ENCODE measurements at places on chromosomes 16 and 17.
A peak's percentile ranks its signal among the peaks of the same experiment; 100 is the strongest.

DNA sequence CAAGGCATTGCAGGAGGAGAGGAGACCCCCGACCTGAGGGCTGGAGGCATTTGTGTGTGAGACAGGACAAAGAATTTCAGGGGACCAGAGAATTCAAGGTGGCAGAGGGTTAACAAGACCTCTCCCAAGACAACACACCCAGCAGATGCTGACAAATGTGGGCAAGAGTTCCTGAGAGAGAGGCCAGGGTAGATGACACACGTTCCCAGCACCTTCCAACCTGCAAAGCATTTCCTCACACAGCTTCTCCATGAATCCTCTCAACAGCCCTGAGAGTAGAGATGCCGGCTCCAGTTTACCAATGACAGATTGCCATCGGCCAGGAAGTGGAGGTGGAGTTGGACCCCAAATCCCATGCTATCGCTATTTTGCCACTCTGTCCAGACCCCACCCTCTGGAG is 25.0 kb downstream of the WNT3 start:
- no peak for DNase-seq

DNA sequence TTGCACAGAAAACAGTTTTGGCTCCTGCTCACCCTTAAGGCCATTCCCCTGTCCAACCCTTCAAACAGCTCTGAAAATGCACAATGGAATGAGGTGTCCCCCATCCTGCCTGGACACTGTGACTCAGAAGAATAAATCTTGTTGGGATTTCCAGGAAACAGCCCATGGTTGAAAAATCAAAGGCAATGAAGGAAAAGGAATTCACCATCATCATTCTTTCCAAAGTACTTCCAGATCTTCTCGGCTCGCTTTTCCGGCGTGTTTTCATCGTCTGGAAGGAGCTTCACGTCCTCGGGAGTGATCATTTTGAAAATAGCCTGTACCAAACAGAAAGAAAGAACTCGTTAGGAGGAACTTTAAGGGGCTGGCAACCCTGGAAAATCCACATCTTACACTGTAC is 4.3 kb downstream of the RCVRN start:
- no peak for DNase-seq

- DNase-seq: no peak
These were observed 154.0 kb upstream of the SDK2 start for GRCh38 chr17:73798111-73798748.

DNA sequence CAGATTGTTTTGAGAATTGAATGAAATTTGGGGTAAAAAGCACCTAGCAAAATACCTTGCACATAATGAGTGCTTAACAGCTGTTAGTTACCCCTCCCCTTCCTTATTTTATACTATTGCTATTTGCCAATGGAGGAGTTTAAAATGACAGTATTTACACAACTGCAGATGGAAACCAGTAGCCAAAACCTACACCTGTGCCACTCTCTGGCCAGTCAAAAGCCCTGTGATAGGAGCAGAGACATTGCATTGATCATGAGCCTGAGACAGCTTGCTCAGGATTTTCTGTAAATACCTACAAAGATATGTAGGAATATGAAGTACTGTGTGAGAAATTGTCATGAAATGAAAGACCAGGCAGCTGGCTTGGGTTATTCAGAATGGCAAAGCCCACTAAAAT is 115.3 kb upstream of the HLF start:
- no peak for DNase-seq

- peak; percentile 74 for DNase-seq
These were observed 569 bp upstream of the RABEP2 start for GRCh38 chr16:28925386-28926228.

GRCh38 chr17:41985919-41986318 is 19.3 kb downstream of the CNP start:
- no peak for DNase-seq

GRCh38 chr17:81513753-81514488 is 1.3 kb upstream of the ACTG1 start:
- no peak for DNase-seq

DNA sequence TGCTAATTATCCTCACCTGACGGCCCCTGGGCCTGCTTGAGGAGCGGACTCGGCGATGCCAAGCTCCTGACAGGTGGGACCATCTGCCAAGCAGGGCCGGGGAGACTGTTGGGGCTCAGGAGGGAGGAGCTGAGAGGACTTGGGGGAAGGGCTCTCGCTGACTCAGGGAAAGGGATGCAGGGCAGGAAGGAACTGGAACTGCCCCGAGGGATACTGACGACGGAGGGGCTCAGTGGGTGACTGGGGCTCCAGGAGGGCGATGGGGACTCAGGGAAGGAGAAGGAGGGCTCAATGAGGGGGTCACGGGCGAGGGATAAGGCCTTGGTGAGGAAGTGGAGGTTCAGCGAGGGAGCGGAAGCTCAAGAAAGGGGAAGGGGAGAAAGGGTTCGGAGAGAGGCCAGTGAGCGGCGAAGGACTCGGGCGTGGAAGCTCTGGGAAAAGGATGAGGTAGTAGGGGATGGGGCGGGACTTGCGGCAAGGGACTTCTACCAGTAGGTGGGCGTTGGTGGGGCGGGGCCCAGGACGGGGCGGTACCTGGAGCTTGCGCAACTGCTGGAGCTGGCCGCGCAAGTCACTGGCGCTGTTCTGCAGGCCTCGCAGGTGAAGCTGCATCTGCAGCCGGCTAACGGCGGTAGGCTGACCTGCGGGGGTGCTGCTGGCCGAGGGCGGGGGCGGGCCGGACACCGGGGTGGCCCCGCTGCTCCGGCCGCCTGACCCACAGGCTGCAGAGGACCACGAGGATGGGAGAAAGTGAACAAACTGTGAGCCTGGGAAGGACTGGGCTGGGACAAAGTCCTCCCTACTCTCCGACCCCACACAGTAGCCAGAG is 46.5 kb downstream of the SRCIN1 start:
- DNase-seq: peak; percentile 98

- DNase-seq: no peak
These were observed 3.1 kb downstream of the MFAP4 start for GRCh38 chr17:19383681-19384470.

- DNase-seq: no peak
These were observed 608 bp upstream of the COX10 start for GRCh38 chr17:14068542-14069250.

- peak; percentile 46 for DNase-seq
These were observed 1.8 kb upstream of the PPM1D start for GRCh38 chr17:60598001-60598736.

- DNase-seq: no peak
These were observed 38.2 kb upstream of the ICAM2 start for GRCh38 chr17:64058621-64059020.

DNA sequence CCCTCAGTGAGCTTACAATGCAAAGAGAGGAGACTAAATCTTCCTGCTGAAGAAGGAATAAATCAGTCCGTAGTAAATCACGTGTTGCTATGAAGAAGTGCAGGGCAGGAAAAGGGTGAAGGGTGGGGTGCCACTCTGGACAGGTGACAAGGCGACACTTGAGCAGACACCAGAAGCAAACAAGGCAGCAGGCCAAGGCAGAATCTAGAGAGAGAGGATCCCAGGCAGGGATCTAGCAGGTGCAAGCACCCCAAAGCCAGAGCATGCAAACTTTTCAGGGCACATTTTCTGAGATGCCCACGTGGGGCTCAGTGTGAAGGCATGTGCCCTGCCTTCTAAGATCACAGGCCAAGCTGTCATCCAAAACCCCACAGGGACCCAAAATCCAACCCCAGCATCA is 193.3 kb downstream of the ZNF423 start:
- no peak for DNase-seq

- no peak for DNase-seq
These were observed 32.5 kb upstream of the TNRC6C start for GRCh38 chr17:77925831-77926543.

GRCh38 chr16:67425061-67425460 is 5.9 kb upstream of the HSD11B2 start:
- no peak for DNase-seq

- DNase-seq: no peak
These were observed 21.4 kb downstream of the PIEZO1 start for GRCh38 chr16:88763502-88764053.

DNA sequence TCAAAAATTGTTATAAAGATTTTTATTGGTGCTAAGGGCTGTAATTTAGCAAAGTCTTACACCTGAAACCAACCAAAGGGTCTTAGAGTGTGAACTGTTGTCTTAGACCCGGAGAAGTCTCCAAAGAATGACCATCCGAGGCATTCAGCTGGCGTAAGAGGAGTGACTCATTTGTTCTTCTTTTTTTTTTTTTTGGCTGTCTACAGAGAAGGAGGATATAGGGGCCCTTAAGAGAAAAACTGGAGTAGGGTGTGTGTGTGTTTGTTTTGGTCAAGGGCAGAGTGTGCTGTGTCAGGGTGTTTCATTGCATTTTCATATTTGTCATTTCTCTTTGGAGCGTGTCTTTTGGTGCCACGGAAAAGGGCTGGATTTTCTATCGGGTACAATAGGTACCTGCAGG is 508.0 kb downstream of the WWOX start:
- DNase-seq: no peak

DNA sequence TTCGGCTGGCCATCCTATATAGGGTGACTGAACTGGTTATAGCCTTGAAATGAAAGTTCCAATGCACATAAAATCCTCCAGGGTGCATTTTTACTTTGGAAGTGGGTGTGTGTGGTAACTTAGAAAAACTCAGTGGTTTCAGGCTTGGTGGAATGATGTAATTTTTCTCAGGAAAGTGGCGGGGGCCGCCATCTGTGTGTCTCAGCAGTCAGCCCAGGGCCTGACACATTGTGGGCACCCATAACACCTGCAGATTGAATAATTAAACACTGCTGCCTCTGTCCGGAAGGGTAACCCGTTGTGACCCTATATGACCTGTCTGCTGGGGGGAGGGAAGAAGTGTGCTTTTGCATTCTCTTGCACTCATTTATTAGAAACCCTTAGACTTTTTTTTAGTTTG is 2.2 kb upstream of the PDP2 start:
- DNase-seq: no peak

GRCh38 chr17:19304209-19304608 is 58.3 kb downstream of the B9D1 start:
- no peak for DNase-seq

DNA sequence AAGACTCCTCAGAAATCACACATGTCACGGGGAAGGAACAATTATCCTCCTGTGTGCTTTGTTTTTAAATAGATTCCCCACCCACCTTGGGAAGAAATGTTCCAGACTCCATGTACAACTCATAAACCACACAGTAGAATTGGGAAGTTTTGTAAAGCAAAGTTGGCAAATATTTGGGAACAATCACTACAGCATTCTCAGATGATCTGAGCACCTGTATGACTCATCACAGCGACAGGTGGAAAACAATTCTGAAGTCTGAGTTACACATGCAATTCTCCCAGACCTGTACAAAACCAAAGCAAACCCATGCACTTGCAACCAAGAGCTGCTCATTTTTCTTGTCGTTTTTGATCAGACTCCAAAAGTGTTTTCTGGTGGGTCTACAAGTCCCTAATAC is 14.4 kb upstream of the MYLK3 start:
- no peak for DNase-seq

DNA sequence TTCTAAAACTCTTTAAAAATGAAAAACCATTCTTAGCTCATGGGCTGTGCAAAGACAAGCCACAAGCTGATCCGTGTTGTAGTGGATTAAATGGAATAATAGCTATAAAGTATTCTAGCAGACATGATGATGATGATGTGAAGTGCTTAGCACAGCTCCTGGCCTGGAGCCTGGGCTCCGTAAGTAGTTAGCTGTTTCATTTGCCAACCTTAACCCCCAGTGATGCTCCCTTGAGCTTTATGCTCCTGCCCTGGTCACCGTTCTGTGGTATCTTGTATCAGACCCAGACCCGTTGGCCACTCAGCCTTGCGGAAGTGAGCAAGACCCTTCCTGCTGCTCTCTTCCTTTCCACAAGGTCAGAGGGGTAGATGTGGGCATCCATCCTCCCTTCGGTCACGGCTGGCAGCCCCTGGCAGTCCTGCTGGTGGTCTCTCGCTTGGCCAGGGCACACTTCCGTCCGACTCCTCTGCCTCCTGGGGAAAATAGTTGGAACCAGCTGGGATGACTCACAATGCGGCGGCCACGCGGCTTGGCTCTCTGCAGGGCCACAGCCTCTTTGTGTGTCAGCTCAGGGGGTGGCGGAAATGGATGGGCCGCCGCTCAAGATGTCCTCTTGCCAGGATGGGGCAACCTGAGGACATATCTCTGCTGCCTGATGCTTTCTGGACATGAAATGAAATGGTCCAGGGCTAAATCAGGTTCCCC is 79.1 kb downstream of the GPR139 start:
- DNase-seq: no peak

GRCh38 chr17:42536372-42537155 is 523 bp downstream of the NAGLU start:
- DNase-seq: peak; percentile 95

DNA sequence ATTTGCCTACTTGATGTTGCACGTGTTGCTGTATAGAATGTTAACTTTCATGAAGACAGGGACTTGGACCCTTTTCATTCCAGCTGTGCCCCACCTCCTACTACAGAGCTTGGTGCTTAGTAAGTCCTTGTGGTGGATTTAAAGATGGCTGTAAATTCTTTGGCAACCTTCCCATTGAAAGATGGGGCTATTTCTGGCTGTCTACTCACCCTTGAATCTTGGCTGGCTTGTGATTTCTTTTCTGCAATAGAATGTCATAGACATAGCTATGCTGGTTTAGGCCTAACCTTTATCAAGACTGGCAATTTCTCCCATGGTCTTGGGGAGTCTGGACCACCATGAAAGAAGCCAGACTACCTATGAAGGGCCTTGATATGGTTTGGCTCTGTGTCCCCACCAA is 59.0 kb downstream of the ACSM2A start:
- DNase-seq: no peak

- DNase-seq: no peak
These were observed 283.9 kb upstream of the EEF2KMT start for GRCh38 chr16:5381481-5381880.

DNA sequence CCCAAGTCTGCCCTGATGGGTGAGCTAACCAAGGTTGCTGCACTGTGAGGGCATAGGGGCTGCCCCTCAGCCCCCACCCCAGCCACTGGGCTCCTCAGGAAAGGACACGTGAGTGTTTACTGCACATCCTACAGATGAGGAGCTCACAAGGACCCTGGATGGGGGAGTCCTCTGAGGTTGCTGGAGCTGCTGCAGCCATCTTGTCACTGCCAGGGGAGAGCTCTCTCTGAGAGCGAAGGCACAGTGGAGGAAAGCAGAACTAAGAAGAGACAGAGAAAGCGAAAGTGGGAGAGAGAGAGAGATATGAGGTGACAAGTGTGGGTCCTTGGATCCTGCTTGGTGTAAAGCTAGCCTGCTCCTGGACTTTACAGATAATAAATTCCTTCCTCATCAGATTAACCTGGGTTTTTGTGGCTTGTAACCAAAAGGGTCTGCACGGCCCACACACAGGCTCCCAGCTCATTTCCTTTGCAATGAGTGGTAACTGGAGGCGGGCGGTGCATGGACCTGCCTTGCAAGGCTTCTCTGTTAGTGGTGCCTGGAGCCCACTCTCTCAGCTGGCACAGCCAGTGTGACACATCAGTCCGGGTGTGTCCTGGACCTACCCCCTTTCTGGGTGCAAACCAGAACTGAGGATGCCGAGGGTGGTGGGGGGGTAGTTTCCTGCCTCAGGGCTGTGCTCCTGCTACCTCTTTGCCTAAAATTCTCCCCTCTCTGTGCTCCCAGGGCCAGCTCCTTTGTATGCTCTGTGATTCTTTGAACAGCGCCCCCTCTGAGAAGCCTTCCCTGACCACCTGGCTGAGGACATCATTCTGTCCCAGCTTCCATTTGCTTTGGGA is 14.2 kb downstream of the SNX20 start:
- DNase-seq: no peak
